ENCODE measurements at places on chromosomes 16 and 17.

- DNase-seq: peak; percentile 90
Measured at GRCh38 chr17:75087558-75088453, at the start of gene SLC16A5. TSS of gene SLC16A5 (plus strand) at chr17:75087954. CDS start at chr17:75093637, 5,683 bp downstream.

DNA sequence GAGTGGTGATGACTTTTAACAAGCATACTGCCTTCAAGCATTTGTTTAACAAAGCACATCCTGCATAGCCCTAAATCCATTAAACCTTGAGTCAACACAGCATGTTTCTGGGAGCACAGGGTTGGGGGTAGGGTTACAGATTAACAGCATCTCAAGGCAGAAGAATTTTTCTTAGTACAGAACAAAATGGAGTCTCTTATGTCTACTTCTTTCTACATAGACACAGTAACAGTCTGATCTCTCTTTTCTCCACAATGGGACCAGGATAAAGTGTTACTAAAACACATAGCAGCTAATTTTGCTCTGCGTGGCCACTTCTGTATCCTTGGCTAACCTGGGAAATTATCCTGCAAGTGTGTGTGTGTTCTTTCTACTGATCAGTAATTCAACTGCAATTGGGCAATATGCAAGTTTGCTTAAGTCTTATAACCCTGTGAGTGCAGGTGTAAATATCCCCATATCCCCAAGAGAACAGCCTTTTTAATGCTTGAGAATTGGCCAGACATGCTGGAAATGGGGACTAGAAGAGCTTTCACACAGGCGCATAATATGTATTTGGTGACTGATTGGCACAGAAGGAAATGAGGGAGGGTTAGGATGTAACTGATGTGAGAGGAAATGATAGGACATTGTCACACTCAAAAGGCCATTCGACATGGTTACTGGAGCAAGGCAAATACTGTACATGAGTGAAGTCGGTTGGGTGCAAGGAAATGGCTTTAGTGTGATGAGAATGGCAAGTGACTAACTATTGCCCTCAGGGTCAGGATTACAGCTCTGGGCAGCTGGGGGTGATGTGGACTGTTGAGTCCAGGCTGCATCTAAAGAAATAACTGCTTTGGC is 10.8 kb upstream of the ANKS4B start:
- DNase-seq: no peak

- no peak for DNase-seq
Measured at GRCh38 chr17:81033535-81034167, 1.3 kb upstream of the BAIAP2 start.

DNA sequence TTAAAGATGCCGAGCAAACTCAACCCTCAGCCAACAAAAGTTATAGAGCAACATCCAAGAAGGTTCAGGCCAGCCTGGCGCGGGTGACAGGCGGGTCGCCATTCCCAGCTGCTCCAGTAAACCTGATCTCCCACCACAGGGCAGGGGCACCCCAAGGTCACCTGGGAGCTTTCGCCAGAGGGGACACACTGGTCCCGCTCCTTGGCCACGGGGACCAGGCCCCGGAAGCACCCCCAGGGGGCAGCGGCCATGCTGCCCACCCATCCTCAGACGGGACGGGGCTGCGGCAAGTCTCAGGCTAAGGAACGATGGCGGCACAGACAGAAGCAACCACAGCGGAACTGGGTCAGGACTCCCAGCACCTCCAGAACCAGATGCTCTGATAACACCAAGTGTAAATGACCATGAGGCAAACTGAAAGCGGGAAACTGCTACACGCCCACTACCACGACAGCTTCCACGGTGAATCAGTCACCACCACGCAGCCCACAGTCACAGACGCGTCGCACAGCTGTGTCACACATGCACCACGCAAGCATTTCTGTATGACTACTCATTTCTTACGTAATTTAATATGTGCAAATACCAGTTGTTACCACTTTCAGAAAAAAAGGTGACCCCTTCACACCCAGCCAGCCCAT is 14.1 kb upstream of the CCDC154 start:
- DNase-seq: no peak
